Fibroblast of skin of left quadriceps (primary cell): ENCODE measurements at places on chromosomes 6 and 20.

GRCh38 chr6:154888421-154889295 is 106.5 kb upstream of the TIAM2 start:
- DNase-seq = no peak

DNA sequence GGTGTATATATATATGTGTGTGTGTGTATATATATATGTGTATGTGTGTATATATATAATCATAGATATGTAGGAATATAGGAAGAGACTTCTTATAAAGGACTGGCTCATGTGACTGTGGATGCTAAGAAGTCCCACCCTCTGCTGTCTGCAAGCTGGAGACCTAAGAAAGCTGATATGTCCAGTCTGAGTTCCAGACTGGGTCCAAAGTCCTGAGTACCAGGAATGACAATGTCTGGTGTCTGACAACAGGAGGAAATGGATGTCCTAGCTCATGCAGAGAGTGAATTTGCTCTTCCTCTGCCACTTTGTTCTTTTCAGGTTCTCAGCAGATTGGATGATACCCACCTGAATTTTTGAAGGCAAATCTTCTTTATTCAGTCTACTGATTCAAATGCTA is 7.1 kb downstream of the ALDH5A1 start:
- no peak for DNase-seq

DNA sequence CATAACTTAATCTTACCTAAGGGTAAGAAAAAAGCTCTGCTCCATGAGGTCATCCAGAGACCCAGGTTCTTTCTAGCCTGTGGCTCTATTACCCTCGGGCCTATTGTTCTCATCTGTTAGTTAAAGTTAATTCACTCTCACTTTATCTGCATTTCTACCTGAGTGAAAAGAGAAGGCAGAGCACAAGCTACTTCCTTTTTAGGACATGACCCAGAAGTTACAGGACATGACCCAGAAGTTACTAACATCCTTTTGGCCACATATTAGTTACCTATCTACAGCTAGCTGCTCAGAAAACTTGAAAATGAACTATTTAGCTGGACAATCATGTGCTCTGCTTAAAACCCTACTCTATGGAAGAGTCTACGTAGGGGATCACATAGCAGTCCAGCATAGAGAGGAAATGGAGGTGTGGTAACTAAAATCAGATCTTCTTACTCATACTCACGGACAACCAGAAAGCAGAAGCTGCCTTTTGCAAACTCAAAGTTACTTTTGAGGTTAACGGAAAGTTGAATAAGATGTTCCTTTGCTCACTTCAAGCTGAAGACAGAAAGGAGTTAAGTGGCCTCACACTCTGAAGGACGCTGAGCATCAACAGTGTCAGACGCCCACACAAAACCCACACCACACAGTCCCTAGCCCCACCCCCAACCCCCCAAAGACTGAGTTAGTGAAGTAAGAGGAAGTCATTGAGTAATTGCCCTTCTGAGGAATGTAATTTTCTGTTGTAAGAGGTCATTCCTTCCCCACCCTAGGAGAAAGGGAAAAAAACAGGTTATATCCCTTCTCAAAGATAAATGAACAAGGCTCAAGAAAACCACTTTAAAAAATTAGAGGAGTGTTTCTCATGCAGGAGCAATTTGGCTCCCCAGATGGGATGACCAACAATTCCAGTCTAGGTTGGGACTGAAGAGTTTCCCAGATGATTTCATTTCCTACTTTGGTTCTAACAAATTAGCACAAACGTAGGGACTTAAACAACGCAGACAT is 45.9 kb upstream of the TAB2 start:
- DNase-seq = no peak

- no peak for DNase-seq
These were observed 64.3 kb upstream of the BTBD3 start for GRCh38 chr20:11853359-11853758.

GRCh38 chr20:59411170-59411569 is 110.8 kb downstream of the EDN3 start:
- no peak for DNase-seq
